ENCODE measurements at places on chromosomes 4 and X.
A peak's percentile ranks its signal among the peaks of the same experiment; 100 is the strongest.

DNA sequence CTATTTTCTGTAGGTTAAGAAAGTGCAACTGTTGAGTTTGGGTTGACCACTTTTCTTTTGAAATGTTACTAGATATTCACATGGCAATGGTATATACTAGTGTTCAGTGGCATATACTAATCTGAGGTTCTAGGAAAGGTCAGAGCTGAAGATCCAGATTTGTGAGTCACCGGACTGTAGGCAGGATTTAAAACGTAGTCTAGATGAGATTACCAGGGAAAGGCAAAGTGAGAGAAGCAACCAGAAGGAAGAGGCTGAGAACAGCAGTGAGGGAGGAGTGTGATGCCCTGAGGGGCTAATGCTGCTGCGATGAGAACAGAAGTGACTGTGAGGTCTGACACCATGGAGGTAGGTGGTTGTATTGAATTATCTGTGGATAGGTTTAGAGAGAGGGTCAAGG, 9.7 kb upstream of the PLA2G12A start:
- peak; percentile 34 for DNase-seq

DNA sequence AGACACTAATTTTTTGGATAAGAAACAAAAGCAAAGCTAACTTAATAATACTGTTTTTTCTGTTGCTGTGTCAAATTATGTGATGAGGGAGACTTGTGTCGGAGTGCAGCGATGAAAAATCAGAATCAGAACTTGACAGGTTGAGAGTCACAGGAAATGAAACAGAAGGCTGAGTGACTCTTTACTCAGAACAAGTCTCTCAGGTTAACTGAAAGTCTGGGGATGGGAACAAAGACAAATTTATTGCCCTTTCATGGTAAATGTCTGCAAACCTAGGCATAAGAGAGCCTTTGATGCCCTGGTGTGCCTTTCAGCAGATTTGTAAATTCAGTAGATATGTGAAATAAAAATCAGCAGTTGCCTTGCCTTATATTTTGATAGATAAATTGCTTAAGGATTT, 96.0 kb downstream of the ADGRL3 start:
- DNase-seq: no peak

- DNase-seq: peak; percentile 71
Observed at GRCh38 chr4:103008875-103009729, 10.4 kb downstream of the SLC9B1 start.

DNA sequence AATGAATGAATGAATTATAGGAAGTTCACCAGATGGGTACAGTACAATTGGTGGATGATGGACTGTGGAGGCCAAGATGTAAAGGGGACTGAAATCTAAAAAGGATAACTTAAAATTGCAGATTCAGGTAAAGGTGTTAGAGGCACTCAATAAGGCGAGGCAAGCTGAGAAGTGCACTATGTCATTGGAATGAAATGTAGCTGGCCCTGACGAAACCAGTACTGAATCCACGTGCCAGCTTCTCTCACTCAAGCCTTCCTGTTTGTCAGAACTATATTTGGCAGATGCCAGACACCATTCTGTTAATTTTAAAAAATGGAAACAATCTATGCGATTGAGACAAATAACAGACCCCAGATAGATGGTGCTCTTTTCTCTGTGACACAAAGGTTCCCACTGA, 1039.1 kb upstream of the TENM3 start:
- no peak for DNase-seq

DNA sequence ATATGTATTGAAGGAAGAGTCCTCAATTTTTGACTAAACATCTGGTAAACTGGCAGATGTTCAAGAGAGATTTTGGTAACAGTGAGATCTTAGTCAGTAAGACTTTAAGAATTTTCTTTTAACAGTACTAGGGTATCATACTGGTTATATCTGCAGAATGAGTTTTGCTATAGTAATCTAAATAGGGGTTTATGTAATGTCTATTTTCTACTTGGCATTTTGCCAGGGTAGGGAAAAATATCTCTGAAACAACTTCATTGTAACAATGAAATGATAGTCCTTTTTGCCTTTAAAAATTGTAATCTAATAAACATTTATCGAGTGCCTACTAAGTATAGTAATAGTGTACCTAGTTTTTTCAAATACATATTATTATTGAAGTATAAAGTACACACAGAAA, 32.1 kb downstream of the XK start:
- DNase-seq: no peak

DNA sequence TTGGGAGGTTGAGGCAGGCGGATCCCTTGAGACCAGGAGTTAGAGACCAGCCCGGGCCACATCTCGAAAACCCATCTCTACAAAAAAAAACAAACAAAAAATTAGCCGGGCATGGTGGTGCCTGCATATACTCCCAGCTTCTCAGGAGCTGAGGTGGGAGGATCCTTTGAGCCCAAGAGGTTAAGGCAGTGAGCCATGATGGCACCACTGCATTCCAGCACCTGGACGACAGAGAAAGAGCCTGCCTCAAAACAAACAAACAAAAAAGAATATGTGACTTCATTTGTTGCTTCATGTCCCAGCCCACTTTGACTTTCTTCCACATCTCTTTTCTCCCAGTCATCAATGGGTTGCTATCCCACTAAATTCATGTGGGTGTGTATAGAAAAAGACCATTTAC, 79.7 kb downstream of the BCOR start:
- DNase-seq: no peak

GRCh38 chrX:136662104-136662503, 14.1 kb downstream of the CD40LG start:
- DNase-seq: no peak

DNA sequence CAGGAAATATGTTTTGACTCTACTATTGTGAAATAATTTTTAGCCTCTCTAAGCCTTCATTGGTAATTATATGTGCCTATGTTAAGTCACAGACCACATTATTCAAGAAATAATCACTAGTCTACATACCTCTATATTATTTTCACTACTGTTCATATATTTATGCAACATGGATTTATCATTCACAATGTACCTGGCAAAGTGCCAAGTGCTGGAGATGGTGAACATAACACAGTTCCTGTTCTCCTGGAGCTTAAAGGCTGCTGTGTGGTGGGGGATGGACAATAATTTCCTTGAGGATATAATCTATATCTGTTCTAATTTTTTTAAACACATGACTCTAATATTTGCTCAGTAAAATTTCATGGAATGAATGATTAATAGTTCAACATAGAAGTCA, 527.7 kb upstream of the CXorf51A start:
- no peak for DNase-seq

DNA sequence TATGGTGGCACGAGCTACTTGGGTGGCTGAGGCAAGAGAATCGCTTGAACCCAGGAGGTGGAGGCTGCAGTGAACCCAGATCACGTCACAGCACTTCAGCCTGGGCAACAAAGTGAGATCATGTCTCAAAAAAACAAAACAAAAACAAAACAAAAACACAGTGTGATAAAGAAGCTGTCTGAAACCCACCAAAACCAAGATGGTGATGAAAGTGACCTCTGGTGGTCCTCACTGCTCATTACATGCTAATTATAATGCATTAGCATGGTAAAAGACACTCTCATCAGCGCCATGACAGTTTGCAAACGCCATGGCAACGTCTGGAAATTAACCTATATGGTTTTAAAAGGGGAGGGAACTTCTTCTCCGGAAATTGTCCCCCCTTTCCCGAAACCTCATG, 29.4 kb upstream of the OPHN1 start:
- DNase-seq: peak; percentile 61

DNA sequence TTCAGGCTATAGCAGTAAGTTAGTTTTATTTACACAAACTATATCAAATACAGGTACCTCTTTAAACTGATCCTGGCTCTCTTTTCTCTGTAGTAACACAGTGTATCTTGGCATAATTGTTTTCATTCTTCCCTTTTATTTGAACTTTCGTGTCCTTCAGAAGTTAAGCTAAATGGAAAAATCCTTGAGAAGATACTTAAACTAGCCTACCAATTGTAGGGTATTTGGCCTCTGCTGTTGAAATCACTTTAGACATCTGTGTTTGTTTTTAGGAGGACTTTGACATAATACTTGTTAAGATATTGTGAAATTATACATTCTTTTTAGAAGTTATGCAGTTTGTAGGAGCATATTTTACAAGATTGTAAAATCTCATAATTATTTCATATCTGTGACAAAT, 90.3 kb upstream of the GK2 start:
- DNase-seq: no peak

DNA sequence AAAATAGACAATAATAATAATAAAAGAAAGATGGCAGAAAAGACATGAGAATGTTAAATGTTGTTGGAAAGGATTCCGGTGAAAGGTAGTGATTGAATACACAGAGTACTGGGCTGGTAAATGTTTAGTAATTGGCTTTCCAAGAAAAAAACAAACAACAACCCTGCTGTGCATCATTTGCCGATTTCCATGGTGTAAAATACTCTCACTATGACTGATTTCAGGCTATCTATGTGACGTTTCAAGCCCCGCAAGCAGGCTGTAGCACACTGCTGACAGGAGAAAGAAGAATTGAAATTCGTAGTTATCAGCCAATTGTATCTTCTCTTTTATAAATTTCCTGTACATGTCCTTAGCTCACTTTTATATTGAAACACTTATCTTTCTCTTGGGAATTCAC, 13.6 kb upstream of the SEPTIN6 start:
- no peak for DNase-seq

DNA sequence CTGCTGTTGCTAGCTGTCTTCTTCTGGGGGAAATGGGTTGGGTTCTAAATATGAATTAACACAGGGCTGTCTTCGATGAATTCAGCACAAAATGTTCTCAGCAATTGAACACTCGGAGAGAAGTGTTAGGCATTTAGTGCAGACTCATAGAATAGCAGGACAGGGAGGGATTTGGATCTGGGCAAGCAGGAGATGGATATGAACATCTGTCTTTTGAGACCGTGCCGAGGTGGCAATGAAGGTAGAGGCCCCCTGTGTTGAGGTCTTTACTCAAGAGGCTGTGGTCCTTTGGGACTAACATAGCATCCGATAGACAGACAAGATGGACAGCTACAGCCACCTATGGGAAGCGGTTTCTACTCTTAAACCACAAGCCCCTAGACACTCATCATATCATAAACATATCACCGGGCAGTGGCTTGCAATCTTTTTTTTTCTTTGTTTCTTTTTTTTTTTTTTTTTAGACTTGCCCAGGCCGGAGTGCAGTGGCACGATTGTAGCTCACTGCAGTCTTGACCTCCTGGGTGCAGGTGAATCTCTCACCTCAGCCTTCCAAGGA, 6.7 kb downstream of the CD99 start:
- peak; percentile 27 for DNase-seq

DNA sequence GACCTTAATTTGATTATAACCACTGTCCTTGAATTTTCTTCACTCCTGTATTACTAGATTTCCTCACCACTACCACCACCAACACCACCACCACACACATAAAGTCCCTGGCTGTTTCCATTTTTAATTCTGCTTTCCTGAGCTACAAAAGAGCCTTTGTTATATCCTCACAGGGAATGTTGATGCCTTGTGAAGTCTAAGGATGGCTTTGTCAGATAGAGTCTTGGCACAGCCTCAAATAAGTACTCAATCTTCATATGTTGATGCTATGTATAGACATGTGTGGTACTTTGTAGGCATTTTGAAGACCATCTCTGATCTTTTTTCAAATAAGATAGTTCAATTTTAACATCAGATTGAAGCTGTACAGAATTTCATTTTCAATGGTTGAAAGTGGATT, 1016.7 kb upstream of the LCORL start:
- no peak for DNase-seq

DNA sequence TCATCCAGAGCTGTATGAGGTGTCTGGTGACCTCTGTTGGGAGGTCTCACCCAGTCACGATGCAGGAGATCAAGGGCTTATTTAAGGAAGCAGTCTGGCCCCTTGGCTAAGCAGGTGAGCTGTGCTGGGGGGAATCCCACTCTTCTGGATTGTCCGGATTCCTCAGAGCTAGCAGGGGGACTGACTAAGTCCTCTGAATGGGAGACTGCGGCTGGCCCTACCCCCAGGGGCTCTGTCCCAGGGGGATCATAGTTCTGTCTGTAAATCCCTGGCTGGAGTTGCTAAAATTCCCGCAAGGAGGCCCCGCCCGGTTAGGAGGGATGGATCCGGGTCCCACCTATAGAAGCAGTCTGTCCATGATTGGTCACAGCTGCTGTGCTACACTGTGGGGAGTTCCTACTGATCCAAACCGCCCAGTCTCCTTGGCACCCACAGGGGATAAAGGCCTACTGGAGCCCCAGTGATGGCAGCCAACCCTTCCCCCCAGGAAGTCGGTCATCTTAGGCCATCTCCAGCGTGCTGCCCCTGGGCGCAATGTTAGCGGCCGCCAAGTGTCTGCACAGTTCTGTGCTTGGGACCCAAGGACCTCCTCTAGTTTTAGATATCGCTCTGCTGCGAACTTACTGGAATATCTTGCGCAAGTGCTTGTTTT, 118.2 kb upstream of the KLF8 start:
- no peak for DNase-seq

GRCh38 chr4:68927165-68927564, 24.4 kb downstream of the UGT2A3 start:
- DNase-seq: no peak

DNA sequence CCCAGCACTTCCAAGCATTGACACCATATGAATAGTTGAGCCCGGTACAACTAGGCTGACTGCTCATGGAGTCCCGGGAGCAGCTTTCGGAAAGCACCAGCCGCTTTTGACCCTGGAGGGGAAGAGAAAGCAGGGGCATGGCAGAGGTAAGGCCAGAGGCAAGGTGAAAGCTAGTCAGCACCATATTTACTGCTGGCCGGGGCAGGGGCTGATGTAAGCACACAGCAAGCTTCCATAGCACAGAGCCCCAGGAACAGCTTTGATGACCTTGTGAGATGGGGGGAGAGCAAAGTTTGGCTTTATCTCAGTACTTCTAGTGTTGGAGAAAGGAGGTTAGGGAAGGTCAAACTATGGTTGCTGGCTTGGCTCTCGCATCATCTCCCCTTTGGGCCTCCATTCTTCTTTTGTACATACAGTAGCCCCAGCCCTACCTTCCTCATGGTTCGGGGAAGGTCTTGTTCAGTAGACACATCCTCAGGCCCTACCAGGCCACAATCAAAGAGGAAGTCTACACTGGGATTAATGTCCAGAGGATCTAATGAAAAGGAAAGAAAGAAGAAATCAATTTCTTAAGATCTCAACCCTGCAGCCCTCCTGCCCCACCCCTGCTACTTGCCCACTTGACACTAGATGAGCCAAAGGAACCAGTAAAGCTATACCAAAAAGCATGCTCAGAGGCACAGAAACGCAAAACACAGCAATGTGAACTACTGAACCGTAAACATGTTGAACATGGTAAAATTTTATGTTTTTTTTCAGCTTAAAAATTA, 9.4 kb downstream of the ZMYM3 start:
- DNase-seq: no peak

All from EH (cell line).